Umbilical cord (tissue), 2 donors: ENCODE measurements at places on chromosomes 2 and 18. TPM values are rescaled to one million over a fixed set of nuclear protein-coding genes. Genes with fewer than 3 reads are reported as not detected.

LRRC30 gene
- 3.4 TPM for total RNA-seq

- no peak for DNase-seq
These were observed 14.1 kb downstream of the ZNF516 start for GRCh38 chr18:76480913-76481312.

UGT1A1 gene
- total RNA-seq = 3.1 TPM

OTOS gene
- total RNA-seq = not detected

PTH2R gene
- total RNA-seq = not detected

KLHL30 gene
- total RNA-seq = 5.1 TPM

SCG2 gene
- total RNA-seq = 90.3 TPM

GRCh38 chr2:188146888-188147287 lies 144.8 kb upstream of the GULP1 start:
- DNase-seq = no peak

DNA sequence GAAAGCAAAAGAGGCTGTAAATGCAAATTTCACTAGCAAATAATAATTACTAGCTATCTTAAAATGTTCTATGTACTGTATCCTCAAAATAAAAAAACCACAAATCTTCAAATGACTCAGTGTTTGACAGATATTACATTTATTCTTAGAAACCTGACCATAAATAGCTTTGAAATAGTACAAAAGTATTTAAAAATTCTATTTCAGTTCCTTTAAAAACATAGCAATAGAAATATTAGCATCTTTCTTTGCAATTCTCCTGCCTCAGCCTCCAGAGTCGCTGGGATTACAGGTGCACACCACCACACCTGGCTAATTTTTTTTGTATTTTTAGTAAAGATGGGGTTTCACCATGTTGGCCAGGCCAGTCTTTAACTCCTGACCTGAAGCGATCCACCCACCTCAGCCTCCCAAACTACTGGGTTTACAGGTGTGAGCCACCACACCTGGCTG lies 50.6 kb downstream of the MSH6 start:
- DNase-seq = no peak

DNA sequence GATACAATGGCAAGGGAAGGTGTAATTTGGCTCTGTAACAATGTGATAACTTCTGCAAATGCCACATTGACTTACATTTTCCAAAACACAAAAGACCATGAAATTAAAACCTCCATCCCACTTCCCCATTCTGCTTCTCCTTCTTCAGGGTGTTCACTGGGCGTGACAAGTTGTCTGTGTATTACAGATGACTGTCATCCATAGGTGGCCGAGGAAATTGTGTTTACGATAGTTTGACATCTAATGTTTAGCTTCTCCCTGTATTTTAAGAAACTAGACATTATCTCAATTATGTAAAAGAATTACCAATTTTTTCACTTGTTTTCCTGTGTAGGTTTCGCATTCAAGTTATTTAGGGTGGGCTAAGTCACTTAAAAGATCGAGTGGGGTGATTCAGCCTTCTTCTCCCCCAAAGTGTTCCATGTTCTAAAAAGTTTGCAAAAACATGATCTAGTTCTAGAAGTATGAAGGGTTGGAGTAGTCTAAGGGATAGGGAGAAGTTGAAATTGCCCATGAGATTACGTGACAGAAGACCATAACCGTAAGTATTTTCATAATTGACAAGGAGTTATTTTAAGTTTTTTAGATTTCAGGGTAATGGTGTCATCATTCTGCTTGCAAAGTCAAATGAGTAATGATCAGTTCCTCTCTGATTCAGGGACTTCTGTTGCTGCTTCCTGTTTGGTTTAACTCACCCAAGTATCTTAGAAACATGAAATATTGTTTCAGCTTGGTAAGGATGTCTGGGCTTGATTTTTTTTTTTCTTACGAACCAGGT lies 25.2 kb upstream of the CYTIP start:
- peak; percentile 15 for DNase-seq

DNA sequence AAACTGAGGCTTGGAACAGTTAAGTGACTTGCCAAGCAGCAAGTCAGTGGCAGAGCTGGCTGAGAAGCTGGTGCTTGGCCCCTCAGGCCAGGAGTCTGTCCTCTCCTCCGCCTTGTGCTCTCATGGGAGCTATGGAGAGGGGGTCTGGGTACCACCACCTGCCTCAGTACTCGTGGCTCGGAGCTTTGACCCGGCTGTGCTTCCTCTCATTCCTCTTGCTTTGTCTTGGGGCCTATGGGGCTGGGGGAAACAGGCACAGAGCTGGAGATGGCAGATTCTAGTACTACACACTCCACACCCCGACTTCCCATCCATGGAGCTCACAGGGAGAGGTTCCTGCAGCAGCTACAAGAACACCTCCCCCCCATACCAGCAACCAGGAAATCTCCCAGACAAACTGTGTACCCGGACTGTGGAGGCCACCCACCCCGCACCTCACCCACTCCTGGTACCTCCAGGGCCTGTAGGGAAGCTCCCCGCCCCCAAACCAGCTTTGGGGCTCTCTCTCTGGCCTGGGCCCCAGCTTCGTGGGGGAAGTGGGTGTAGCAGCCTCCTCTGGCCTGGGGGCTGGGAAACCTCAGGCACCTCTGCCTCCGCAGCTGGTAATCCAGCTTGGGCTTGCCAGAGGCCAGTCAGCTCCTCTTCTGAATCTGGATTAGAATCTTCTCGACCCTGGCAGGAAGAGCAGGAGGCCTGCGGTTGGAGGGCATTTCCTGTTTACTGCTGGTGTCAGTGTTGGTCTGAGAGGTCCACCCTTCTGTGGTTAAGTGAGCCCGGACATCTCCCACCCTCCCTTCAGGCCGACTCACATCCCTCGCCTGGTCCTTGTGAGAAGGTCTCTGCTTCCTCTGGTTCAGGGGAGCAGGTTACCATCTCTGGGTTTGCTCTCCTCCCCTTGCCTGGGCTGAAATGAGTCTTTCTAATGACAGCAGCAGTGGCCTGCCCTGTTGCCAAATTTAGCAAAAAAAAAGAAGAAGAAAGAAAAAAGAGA lies 22.3 kb upstream of the RHOB start:
- DNase-seq = peak; percentile 65

GRCh38 chr2:182668671-182669070 lies 47.4 kb upstream of the DNAJC10 start:
- DNase-seq = no peak

DNA sequence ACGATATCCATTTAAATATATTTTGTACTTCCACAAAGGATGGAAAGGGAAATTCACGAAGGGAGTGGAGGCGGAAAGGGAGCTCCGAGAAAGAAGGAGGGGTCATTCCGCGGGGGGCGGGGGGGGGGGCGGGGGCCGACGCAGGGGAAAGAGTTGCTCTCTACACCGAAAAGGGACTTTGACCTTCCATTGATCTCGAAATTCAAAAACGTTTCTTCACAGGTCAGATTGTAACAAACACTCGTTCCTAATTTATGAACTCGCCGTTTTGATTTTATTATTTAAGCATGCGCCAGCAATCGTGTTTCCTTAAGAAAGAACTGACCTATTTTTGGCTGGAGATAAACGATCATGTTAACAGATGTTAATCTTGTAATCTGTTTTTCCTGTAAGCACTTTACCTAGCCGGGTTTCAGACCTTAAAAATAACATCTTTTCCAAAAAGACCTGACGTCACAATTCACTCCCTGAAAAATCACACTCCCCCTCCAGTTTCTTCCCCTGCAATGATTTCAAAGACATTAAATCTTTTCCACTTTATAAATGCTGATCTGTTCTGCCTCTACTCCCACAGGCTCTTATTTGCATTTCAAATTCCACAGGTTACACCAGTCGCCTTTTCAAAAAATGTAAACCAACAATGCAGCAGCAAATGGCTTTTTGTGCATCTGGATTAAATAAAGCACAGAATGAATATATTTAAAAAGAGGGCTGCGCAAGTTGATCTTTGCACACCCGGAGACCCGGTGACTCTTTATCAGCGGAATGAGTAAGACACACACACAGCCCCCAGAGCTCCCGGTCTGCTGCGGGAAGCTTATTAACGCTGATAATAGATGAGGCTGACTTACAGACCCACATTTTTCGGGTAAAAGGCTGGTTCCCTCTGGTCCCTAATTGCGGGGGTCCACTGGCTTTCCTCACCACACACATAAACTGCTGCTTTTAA lies 1.6 kb downstream of the ZNF516 start:
- DNase-seq = peak; percentile 57

DNA sequence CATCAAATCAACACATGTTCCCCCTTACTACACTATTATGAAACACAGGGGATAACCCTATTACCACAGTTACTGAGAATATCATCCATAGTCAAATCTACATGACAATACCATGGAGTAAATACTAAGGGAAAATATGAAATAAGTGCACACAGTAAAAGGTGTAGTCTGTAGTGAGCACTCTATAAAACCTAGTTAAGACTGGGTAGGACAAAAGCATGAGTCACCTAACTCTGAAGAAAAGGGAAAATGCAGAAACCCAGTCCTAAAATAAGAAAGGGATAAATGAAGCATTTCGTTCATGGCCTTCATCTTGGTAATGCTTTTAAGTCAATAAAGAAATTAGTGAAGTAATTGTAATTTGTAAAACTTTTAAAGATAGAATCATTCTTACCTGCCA lies 65.4 kb upstream of the ACVR2A start:
- DNase-seq = no peak

GRCh38 chr2:60633615-60634014 lies 80.2 kb upstream of the BCL11A start:
- no peak for DNase-seq

DNA sequence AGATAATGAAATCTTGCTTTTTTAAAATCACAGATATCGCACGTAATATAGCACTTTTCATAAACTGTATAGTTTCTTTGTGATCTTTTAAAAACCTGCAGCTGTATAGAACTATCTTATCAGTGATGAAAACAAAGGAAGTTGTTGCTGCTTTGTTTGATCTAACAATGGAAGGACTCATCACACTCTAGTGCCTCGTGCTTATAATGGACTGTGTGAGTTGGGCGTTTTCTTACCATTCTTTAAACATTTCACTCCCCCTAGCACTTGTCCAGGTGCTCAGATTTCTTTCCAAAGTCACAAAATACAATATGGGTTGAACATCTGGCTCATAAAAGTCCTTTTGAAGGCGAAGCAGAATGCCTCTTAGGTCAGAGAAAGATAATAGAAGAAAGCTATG lies 94.8 kb upstream of the SPATS2L start:
- no peak for DNase-seq

DNA sequence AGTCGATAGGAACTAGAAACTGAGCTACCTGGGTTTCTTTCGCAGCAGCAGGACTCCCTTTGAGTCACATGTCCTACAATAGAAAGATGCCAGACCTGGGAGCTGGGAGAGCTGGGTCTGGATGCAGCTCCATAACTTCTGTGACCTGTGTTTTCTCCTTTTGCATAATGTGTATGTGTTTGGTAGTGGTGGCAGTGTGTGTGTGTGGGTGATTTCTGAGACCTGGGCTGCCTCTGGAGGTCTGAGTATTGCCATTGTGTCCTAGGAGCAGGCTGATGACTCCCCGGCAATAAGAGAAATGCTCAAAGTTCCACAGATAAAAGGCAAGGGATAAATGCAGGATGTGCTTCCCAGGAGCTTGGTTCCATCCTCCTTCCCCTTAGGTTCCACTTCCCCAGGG lies 6.4 kb downstream of the WNT10A start:
- no peak for DNase-seq

DNA sequence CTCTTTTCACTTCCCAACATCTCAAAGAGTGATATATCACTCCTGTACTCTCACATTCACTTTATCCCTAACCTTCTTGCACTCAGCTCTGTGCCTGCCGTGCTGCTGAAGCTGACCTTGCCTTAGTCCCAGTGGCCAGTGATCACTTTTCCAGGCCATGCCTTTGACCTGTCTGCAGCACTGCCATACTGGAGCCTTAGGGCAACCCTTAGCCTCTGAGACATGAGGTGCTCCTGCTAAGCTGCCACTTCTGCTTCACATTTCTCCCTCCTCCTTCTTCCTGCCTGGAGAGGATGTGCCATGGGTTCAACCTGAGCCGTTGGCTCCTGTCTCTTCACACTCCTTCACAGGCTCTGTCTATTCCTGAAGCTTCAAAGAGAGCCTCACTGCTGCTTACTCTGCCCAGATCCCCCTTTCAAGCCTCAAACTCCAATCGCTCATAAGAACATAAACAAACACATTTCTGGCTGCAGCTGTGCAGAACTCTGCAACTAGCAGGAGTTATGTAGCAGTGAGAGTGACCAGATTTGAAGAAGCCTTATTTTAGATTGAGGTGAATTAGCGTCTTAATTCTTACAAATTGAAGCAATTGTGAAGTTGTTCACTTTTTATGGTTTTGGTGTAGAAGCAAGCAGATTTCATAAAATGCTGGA lies 716.2 kb upstream of the FANCL start:
- DNase-seq = peak; percentile 15

- DNase-seq = no peak
These were observed 12.4 kb downstream of the ALLC start for GRCh38 chr2:3670376-3670775.

PCGF1 gene
- total RNA-seq = 13.5 TPM

- DNase-seq = no peak
These were observed 112.3 kb downstream of the RNF144A start for GRCh38 chr2:7029291-7030059.

DNA sequence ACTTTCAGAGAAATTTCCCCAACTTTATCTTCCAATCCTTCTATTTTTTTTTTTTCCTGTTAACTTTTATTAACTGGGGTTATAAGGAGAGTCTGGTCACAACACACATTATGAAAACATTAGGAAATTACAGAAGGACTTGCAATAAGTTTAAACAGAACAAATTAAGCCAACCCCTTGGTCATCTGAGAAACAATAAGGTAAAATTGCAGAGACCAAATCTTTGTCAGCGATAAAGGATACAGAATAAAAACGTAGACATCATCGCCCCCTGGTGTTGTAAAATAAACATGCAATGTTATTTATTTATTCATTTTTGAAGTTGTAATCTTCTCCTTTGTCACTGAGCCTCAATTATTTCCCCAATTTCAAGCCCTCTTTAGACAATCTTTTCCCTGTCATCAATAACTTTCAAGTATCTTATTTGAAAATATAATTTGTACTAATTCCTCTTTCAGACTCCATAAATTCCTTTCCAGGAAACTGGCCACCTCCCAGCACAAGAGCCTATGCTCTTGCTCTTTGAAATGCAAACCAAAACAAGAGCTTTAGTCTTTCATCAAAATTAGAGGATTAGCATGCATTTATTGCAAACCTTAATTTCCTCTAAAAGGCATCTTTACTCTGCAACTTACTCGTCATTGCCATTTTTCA lies 19.5 kb downstream of the G6PC2 start:
- peak; percentile 15 for DNase-seq
